ENCODE measurements at places on chromosomes 13 and 19.

DNA sequence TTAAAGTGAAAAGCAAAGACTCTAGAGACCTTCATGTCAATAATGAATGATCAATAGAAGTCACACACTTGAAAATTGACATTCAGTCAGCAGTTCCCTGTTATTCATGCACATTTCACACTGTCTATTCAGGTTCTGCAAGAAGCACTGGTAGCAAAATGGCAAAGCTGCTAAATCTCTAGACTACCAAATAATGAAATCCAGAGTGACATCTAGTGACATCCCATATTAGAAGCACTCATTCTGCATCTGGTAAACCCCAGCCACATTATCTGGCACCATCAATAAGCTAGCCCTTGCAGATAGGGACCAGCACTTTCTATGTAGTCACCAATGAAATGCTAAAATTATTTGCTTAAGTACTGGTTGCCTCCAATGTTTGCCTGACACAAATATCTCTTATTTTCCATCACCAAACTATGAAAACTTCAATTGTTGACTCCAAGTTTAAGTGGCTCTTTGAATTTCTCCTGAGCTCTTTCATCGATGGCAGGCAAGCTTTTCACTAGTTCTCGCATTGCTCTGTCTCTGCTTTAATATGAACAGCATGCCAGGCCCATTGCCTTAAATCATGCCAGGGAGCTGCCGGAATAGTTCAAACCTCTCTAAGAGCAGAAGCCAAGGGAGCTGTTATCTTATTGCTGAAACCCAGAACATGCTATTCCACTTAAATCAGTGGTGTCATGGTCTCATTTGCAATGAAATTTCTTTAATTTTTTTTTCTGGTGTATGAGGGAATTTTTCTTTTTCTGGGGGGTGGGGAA, 409.9 kb downstream of the MZT1 start:
- no peak for DNase-seq

- no peak for DNase-seq
Observed at GRCh38 chr13:27997904-27998522, 9.5 kb upstream of the URAD start.

DNA sequence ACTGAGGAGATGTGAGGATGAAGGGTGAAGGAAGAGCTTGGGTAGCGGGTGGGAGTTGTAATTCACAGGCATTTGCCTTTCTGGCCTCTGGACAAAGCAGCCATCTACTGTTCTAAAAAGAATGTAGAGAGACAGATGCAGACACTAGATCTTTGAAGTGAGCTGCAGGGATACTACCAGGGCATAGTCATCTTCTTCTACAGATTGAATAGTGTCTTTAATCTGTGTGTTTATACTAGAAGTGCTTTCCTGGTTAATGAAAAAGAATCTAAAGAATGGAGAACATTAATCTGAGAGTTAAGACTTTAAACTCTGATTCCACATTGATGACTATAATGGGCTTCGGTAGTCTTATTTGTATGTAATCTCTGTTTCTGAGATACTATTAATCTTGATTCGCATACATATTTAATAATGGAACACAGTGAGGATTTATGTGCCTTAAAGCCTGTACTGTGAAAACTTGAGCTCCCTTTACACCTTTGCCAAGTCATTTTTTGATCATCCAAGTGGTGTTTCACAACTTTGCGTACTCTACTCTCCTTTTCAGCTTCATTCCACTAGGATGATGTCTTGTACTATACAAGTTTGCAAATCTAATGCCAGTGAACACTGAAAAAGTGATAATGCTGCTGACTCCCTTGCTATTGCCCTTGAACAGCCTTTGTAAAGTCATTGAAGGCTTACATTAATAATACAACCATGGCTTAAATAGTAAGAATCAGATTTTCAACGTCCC, 2199.4 kb upstream of the PCDH20 start:
- DNase-seq: no peak

- DNase-seq: no peak
Observed at GRCh38 chr19:28020619-28021258, 1192.2 kb downstream of the UQCRFS1 start.

DNA sequence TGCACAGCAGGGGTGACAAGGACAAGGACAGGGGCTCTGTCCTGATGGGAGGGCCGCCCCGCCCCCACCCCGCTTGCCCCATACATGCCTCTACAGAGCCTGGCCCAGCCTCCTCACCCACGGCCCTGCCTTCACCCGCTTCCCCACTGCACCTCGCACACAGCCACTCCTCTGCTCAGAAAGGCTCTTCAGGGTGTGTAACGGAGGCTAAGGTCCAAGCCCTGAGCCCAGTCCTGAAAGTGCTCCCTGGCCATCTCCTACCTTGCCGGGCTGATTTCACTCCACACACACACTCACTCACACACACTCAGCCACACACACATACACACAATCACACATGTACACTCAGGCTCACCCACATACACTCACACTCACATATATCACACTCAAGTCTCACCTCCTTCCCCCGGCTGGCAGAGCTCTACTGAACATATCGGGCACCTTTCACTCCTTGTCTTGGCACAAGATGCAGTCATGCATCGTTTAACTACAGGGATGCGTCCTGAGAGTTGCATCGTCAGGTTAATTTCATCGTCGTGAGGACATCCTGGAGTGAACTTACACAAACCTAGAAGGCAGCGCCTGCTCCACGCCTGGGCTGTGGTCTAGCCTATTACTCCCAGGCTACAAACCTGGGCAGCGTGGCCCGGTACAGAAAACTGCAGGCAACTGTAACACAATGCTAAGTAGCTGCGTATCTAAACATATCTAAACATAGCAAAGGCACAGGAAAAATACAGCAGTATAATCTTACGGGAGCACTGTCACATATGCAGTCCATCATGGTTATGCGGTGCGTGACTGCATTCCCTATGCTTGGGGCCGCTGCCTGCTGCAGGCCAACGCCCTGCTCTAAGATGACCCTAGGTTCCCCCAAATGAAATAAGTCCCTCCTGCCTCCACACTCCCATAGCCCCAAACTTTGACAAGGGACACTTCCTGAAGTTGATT, 13.1 kb downstream of the EPS15L1 start:
- DNase-seq: no peak

Data from activated naive CD4-positive, alpha-beta T cell treated with anti-CD3 and anti-CD28 coated beads, Interleukin-2, amount 50 U/mL, for 72 hours (primary cell).